ENCODE measurements at places on chromosomes 3 and 15. TPM values are rescaled to one million over a fixed set of nuclear protein-coding genes. Genes with fewer than 3 reads are reported as not detected.

Gene CTXN2
- not detected for total RNA-seq

Gene SLC28A1
- total RNA-seq, result not detected

Gene ITPKA
- 2.0 TPM for total RNA-seq

GRCh38 chr15:99565049-99565298, 810 bp upstream of the MEF2A start:
- no peak for DNase-seq

- DNase-seq, result no peak
These were observed 29.3 kb downstream of the RFTN1 start for GRCh38 chr3:16484216-16484615.

DNA sequence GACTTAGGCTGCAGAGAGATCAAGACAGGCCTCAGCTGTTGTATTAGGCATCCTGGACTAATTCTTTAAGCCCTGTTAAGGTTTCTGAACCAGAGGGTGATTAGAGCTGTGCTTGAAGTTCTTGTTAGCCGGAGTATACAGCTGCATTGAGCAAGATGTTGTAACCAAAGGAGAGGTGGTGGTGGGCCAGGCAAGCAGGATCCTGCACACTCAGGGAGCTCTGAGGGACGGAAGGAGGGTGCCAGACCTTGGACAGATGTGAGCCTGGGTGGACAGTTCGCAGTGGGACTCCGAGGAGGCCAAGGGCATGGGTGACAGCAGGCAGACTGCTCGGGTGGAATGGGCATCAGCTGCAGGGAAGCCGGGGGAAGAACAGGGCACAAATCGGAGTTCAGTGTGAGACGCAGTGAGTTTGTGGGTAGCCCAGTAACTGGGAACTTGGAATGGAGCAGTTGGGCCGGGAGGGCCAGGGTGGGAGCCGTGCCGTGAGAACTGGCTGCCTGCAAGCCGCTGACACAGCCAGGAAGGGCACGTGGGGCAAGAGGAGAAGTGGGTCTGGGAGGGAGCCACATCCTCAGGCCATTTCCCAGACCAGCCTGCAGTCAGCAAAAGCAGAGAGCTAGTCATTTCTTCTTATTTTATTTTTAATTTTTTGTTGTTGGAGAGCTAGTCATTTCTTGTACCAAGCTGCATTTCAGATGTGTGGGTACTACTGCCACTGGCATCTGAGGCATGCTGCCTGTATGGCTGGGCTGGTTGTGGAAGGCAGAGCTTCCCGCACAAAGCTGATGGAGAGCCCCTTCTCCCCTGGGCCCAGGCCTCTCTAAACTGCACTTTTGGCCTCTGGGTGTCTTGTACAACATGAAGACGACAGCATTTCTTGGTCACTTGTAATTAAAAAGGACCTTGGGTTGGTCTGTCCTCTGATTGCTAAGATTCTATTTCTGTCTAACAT, 61.0 kb downstream of the PGPEP1L start:
- no peak for DNase-seq

DNA sequence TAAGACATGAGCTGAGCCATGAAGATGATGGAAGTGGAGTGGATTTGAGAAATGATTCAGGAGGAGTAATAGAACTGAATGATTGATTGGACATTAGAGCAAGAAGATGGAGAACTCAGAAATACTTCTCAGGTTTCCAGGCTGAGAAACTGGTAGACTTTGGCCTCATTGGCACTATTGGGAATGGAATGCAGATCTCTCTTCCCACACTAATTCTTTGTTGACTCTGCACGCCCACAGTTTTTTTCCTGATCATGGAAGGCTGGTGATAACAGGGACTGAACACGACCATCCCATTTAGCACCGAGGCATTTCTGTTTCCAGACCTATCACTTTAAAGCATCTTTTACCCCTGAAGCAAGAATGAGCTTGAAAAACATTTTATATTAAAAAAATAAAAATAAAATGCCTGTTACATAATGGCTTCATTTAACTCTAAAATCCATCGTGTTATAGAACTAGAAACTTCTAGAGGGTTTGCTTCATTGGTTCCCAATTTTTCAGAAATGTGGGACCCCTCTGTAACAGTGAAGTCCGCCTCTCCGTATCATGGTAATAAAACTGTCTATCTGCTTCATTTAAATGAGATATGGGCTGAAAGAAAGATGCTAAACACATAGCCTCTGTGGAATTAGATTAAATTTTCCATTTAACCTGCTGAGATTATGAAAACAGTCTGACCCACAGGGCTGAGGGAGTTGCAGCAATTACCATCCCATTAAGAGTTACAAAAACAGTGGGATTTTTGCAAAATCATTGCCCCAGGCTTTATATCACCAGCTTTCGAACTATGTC, 562.0 kb upstream of the CFAP20DC start:
- no peak for DNase-seq

DNA sequence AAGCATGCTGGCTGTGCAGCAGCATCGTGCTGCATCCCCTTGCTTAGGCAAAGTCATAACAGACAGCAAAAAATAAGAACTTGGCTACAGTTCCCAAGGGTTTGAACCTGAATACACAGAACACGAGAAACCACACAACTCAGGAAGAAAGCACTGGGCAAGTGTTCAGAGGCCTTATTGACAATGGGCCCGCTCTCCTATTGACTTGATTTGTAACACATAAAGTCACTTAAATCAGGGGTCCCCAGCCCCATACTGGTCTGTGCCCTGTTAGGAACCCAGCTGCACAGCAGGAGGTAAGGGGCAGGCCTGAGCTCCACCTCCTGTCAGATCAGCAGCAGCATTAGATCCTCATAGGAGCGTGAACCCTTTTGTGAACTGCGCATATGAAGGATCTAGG, 145.1 kb downstream of the LSAMP start:
- no peak for DNase-seq

DNA sequence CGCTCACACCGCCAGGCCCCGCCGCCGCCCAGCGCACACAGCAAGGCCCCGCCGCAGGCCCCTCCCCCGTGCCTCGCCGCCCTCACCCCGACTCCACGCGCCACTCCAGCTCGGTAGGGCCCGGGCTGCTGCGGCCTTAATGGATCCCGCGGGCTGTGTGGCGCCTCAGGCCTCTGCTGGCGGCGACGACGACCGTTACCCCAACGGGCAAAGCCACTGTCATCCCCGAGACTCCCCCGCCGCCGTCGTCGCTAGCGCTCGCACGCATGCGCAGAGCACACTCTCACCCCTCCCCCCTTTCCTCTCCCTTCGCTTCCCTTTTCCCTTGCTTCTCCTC, at the start of gene MSL2:
Gene MSL2 (minus strand): TSS at position 272 of the 337 bp plus-strand sequence. CDS start 1,222 bp downstream, outside the sequence.
- no peak for DNase-seq
